Body of pancreas (tissue), 4 donors: ENCODE measurements at places on chromosomes 11 and 22.

GRCh38 chr11:22666688-22667439, 453 bp downstream of the GAS2 start:
- peak; percentile 78 for DNase-seq

DNA sequence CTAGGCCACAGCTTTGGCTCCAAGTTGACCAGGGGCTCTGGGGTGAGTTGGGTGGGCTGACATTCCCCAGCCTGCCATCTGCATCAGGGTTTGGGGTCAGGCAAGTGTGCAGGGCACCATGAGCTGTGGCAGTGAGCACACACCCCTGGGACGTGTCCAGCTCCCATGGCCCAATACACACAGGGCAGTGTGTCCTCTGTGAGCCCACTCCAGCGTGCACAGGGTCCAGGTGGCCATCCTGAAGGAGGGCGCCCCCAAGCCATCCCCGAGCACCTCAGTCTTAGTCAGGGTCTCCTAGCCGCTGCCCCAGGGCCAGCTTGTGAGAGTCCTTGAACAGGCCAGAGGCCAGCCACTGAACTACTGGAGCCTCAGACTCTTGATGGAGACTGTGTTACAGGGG, 1.2 kb upstream of the FGF3 start:
- no peak for DNase-seq

GRCh38 chr11:70071996-70072395, 6.1 kb upstream of the ANO1 start:
- no peak for DNase-seq

GRCh38 chr11:3162410-3163240, 2.5 kb downstream of the OSBPL5 start:
- peak; percentile 8 for DNase-seq

GRCh38 chr11:102287964-102288724, 29.1 kb upstream of the BIRC3 start:
- peak; percentile 61 for DNase-seq

- DNase-seq, result no peak
Observed at GRCh38 chr11:66619080-66619554, 2.7 kb downstream of the RBM14 start.

- peak; percentile 90 for DNase-seq
Observed at GRCh38 chr11:109946322-109946846, 146.8 kb upstream of the ZC3H12C start.

DNA sequence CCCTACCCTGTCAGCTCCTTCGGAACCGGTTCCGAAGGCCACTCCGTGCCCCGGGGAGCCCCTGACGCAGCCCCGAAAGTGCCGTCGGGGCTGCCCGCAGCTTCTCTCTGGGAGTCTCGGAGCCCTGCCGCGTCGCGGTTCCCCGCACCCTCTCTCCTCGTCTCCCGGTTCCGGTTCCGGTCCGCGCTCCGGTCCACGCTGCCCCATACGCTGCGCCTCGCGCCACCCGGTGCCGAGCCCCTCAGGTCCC, 618 bp downstream of the MTA2 start:
- peak; percentile 50 for DNase-seq

DNA sequence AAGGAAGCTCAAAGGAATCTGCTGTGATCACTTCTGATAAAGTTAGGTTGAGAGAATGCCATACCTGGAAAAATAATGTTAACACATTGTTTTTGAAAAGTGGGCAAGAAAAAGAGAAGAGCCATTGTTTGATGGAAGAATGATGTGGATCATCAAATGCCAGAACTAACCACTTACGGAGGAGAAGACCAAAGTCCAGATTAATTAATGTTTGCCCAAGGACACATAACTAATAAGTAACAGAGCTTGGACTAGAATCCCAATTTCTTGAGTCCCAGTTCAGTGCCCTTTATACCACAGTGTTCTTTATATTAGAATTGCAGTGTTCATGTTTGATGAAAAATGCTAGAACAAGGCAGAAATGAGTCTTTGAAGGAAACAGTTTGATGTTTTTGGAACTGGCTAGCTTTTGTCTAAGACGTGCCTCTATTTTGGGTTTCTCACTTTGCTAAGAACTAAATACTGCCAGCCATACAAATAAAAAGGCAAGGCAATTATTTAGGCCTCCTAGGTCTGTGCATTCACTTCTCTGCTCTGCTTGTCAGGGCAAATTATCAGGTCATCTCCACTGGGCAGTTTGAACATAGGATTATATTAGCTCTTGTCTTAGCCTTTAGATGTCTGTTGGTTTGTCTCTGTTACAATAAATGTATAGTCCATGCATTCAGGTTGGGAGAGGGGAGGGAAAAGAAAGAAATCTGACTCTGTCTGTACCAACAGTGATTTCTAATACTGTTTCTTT, 72.3 kb downstream of the TRIM44 start:
- DNase-seq, result no peak

DNA sequence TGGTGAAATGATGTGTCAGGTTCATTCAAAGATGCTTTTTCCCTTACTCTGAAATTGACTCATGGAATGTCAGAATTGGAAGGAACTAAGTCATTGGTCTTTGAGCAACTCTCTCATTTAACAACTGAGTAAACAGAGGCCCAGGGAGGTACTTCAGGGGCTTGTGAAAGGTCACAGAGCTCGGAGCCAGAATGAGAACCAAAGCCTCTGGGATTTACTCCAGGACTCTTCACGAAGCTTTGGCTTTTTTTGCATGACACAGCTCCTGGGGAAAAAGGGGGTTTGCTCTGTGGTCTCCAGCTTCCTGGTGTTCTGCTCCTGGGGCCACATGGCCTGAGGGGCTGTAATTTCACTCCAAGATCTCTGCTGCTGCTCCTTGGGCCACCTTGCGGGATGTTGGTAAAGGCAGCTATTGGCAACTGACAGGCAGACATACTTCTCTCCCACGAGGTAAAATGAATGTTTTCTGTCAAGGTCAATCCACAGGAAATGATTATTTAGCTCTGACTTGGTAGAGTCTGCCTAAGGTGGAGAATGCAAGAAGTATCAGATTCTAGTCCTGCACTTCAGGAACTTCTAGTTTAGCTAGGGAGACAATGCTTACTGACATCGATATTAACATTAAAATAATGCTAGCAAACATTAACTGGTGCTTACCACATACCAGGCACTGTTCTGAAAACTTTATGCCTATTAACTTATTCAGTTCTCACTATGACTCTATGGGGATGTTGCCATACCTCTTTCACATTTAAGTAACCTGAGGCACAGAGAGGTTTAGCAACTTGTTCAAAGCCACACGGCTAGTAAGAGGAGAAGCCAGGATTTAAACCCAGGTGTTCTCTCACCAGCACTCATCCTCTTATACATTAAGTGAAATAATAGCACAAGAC, 16.1 kb downstream of the PKNOX2 start:
- no peak for DNase-seq

DNA sequence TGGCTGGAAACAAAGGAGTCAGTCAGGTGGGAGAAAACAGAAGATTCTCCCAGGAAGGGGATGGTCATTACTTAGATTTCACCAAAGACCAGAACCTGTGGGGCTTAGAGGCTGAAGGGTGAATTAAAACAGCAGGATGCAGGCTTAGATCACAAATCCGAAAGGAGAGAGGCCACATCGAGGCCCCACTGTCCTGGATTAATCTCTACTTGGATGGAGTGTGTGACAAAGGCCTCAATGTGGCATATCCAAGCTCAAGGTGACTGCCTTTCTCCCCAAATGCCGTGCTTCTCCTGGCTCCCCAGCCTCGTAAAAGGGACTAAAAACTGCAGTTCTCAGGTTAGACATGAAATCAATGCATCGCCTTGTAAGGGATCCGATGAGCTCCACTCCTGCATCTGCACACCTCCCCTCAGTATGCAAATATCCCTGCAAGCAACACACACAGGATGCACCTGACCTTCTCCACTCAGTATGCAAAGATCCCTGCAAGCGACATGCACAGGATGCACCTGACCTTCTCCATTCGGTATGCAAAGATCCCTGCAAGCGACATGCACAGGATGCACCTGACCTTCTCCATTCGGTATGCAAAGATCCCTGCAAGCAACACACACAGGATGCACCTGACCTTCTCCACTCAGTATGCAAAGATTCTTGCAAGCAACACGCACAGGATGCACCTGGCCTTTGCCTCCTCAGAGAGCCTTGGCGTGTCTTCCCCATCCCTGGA, 447.4 kb downstream of the BRD1 start:
- DNase-seq, result no peak

DNA sequence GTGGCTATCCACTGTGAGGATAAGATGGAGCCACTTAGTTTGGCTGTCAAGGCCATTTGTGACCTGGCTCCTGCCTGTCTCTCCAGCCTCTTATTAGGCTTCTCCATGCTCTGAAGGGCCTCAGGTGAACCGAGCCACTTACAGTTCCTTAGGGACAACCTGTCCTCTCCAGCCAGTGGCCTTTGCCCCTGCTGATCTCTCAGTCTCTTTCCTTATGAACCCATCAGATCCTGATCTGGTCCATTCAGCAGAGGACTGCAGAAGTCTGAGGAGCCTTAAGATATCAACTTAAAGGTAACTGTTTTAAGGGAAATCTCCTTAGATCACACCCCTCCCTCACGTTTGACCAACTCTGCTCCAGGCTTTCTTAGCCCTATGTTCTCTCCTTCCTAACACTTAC, 2.4 kb downstream of the DUSP18 start:
- DNase-seq, result no peak

- peak; percentile 1 for DNase-seq
Observed at GRCh38 chr11:2580061-2580421, 119.8 kb downstream of the KCNQ1OT1 start.

DNA sequence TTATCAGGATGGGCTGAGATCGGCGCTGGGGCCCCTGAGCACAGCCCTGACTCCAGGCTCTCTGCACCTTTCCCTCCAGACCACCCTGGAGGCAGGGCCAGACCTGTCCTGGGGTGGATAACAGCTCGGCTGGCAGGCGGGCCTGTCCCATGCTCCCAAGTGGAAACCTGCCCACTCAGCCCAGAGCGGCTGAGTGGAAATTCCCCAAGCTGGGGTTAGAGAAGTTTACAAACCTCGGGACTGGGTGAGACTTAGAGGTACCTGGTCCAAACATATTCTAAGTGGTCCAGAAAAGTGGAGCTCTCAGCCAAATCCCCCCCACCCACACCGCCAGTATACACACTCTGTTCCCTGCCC, 4.8 kb upstream of the FXYD2 start:
- DNase-seq, result no peak

DNA sequence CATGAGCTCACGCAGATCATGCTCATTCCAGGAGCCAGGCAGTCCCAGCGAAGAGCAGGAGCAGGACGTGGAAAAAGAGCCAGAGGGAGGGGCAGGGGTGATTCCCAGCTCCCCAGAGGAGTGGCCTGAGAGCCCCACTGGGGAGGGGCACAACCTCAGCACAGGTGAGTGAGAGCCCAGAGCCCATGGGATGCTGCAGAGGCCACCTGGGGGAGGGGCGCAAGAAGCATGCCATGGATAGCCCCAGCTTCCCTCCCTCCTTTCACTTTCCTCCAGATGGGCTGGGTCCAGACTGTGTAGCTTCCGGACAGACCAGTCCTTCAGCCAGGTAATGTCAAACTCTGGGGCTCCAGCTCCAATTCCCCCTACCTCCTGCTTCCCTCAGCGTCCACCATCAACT, 6.2 kb downstream of the SMTNL1 start:
- no peak for DNase-seq

GRCh38 chr11:123905826-123906225, 3.9 kb downstream of the OR8D4 start:
- DNase-seq, result no peak

GRCh38 chr11:67116758-67117105, 2.3 kb upstream of the KDM2A start:
- DNase-seq, result no peak

DNA sequence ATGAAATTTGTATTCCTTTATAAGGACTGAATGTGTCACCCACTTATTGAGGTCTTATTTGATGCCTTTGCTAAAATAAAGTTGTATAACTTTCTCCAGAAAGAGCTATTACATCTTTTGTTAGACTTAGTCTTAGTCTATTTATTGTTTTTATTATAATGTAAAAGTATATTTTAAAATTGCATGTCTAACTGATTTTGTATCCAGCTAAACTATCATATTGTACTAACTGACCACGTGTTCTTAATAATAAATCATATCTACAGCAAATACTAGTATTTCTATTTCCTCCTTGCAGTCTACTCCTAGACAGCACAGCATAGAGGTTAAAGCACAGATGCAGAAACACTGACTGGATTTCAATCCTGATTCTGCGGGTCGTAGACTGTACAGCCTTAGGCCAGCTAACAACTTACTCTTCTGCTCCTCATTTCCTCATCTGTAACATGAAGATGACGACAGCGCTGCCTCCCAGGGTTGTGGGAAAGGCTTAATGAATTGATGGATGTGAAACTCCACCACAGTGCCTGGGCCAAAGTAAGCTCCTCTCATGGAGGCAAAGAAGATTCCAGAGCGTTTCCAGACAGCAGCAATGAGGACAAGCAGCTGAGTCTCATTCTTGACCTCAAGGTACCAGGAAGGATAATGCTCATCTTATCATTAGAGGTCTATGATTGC, 13.2 kb downstream of the IFITM10 start:
- no peak for DNase-seq

DNA sequence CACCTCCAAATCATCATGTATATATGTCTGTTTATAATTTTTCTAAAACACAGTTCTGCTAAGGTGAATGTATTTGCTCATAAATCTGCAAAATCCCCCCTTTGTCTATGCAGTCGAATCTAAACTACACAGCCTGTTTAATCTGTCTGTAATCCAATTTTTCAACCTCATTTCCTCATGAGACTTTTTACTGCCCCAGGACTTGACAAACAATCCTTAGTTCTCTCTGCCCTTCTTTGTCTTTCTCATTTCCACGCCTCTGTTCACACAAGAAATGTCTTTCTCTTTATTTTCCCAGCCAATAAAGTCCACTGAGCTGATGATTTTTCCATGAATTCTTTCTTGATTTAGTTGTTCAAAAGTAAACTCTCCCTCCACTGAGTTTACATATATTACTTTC, 1154.3 kb downstream of the FAM181B start:
- DNase-seq, result no peak

GRCh38 chr11:80967649-80968048, 1526.8 kb upstream of the TENM4 start:
- DNase-seq, result no peak

DNA sequence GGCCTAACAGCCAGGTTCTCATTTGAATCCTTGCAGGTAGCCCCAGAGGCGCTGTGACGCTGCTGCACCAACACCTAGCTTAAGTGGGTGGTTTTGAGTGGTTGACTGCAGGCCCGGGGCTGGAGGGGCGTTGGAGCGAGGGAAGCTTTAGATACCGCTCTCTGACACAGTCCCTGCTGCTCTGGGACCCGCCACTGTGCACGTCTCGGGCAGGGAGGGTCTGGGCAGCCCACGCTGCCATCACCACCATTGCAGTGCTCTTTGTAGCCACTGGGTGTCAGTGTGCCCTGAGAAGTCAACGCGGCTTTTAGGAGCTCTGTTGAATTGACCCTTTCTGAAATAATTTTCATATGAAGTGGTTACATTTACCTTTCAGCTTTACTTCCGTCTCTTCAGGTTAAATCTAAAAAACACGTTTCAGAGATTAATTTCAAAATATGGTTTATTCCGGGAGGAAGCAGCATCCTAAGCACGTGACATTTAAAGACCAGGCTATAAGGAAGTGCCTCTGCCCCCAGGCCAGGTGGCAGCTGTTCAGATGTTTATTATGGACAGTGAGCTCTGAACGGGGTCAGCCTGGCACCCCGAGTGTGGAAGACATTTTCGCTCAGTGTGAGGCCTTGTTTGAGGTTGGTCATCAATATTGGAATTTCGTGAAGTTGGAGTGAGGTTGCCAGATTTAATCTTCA, 30.9 kb upstream of the PARVB start:
- peak; percentile 62 for DNase-seq

GRCh38 chr11:132137289-132137980, 767.0 kb downstream of the NTM start:
- DNase-seq, result no peak

- DNase-seq, result peak; percentile 68
Observed at GRCh38 chr11:2885017-2885677, 428 bp downstream of the CDKN1C start.
